ENCODE measurements at places on chromosomes 7 and 10.

- no peak for DNase-seq
Observed at GRCh38 chr7:42939457-42940240, 7.5 kb downstream of the MRPL32 start.

- peak; percentile 55 for DNase-seq
Observed at GRCh38 chr7:26100406-26101339, 51.3 kb upstream of the NFE2L3 start.

GRCh38 chr10:31749981-31750840 is 178.4 kb downstream of the ARHGAP12 start:
- no peak for DNase-seq

- no peak for DNase-seq
Observed at GRCh38 chr10:14774797-14775196, at the start of gene FAM107B. FAM107B (minus strand) TSS chr10:14774897; CDS start chr10:14774663, 234 bp downstream.

DNA sequence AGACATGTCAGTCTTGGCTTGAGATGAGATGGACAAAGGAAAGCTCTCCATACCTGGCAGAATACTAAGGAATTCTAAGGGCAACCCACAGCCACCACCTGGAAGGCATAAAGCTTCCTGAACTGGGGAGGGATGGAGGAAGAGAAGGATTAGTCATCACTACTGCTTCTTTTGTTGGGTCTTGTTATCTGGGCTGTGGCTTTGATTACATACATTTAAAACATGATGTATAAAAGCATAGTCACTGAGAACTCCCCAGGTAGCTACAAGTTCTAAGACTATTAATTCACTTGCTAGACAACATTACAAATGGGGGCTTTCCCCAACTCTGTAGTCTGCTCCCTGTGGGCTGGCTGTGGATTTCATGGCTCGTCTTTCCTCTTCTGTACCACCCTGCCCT is 58.2 kb downstream of the RBM33 start:
- no peak for DNase-seq

DNA sequence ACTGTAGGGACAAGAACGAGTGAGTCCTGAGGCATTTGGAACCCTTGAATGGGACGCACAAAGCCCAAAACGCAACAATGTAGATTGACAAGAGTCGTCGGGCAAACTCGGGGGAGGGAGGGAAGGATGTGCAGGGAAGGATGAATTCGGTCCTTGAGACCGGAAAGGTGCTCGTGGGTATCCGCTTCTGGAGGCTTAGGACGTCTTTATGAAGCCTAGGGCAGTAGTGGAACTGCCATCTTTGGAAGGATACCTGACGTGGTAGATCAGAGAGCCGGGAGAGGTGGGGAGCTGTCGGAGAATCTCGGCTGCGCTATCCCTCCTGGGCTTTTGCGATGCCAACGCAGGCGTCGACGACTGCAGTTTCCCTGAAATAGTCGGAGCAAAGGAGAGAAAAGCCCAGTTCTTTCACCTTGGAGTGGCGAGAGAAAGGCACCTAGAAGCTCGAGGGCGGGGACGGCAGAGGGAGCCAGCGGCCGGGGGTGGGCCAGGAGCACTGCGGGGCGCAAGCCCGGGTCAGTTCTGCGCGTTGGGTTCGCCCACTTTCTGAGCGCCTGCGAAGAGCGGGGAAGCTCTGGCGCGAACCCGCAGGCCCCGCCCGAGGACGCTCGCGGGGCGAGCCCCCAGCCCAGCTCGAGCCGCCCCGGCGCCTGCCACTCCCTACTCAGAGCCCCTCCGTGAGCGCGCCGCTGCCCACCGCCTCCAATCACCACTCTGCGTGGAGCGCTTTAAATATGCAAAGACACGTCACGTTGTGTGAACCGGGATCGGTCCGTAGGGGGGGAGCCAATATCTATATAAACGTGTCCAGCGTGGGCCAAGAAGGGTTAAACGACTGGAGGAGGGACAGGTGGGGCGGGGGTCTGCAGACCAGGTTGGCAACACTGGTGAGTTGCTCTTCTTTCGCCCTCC is at the start of gene CYP26C1:
Gene CYP26C1, plus strand, starts transcription at position 824 of the 912 bp plus-strand sequence. CDS start 466 bp downstream, outside the sequence.
- no peak for DNase-seq

DNA sequence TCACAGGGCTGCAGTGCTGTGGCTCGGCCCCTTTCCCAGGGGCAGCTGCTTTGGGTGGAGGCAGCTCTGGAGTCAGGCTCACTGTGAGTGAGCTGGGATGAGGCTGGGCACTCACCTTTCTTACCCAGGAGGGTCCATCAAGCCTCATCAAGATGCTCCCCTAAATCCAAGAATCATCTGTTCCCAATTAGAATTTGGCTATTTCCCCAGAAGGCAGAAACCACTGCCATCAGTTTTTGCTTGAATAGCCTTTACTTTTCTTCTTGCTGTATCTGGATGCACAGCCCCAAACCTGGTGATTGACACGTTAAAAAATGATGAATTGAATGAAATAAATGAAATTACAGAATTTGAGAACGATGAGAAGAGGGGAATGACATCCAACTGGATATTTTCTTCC is 74.3 kb upstream of the LYZL1 start:
- DNase-seq = no peak

DNA sequence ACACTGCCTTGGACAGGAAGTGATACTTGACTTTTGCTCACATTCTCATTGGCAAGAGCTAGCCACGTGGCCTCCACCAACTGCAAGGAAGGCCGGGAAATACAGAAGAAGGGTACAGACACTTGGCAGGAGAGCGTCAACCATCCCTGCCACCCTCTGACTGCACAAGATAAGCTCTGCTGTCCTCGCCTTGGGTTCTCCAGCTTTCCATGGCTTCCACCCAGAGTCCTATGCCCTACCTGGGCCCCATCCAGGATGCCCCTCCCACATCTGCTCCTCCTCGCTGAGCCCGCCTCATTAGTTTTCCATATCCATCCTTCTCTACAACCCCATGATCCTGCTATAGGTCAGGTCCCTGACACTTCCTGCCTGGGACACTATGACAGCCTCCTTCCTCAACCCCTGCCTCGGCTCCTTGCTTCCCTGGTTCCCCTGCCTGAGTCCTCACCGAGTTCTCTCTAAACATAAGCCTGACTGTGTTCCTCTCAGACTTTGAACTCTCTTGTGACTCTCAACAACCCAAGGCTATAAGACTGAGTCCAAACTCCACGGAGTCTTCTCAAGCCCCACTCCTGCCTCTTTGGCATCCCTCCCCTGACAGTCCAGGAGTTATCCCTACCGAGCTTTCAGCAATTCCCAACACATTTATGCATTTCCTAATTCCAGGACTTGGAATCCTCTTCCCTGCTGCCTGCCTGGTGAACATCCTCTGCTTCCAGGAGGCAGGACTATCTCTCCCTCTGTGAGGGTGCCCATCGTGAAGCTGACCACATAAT is 23.2 kb upstream of the GDF10 start:
- no peak for DNase-seq

- no peak for DNase-seq
Observed at GRCh38 chr7:129841465-129841864, 111.3 kb downstream of the UBE2H start.

Measured in Kasumi-1 (cell line).